Activated T-cell treated with anti-CD3 and anti-CD28 coated beads, Interleukin-2, amount 50 U/mL, for 72 hours (primary cell): ENCODE measurements at places on chromosomes 11 and 22. TPM values are rescaled to one million over a fixed set of nuclear protein-coding genes. Genes with fewer than 3 reads are reported as not detected.

Gene OR4X2
- not detected for total RNA-seq

Gene EHD1
- total RNA-seq = 136 TPM

Gene MUC6
- total RNA-seq = not detected

Gene TRIM66
- total RNA-seq = 30.2 TPM

DNA sequence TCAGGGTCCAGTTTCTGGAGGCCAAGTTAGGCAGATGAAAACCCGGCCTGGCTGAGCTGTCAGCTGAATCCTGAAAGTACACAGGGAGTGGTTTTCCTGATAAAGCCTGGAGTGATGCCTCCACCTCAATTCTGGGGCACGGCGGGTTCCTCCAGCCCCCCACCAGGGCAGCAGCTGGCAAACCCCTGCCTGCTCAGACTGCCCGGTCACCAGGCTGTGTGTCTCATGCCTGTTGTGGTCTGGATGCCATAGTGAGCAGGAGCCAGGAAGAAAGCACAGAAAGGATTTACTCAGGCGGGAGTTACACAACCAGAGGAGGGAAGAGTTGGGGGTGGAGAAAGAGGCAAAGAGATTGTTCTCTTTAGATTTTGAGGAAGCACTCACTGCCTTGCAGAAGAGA lies 119.9 kb upstream of the RASSF10 start:
- DNase-seq = no peak

DNA sequence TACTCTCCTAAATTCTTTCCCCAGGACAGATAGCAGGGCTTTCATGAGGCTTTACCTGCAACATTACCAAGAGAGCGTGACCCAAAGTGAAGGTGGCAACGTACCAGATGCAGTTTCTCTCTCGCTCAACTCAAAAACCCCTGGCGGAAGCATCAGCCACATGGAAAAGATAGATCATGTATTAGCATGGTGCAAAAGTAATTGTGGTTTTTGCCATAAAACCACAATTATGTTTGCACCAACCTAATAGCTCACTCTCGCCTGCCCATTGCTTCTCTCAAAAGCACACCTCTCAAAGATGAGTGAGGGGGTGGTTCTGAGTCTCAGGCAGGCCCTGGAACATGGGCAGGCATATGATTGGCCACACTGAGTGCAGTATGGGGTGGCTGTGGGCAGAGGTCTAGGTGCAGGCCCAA lies 7.0 kb downstream of the MS4A6A start:
- peak; percentile 7 for DNase-seq

DNA sequence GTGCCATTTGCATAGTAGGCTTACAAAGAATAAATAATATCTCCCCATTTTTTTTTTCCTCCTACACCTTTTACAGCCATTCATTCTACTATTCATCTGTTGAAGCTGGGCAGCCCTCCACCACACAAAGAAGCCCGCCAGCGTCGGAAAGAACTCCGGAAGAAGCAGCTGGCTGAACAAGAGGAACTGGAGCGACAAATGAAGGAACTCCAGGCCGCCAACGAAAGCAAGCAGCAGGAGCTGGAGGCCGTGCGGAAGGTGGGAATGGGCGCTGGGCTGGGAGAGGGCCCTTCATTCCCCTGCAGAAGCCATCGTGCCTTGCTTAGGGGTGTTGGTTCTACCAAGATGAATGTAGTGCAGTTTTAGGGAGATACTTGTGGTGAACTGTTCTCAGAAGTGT lies 68.6 kb downstream of the SWAP70 start:
- DNase-seq = no peak
